Daoy (cell line): ENCODE measurements at places on chromosomes 2 and 18. TPM values are rescaled to one million over a fixed set of nuclear protein-coding genes. Genes with fewer than 3 reads are reported as not detected.

Gene DYNAP
- total RNA-seq = not detected in 2 replicates

DNA sequence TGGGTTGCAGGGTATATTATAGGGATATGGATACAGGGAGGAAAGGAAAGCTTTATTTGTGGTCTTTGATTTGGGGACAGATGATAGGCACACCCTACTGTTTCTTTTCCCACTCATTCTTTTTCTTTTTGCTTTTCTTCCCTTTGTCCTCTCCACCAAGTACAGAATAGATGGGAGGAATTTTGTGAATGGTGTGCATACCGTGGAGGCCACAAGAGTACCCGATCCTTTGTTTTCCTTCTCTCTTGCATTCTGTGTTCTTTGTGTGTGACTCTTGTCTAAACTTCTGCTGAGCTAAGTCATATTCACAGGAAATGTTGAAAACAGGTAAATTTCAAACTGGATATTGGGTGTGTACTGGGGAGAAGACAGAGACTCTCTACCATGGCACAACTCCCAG is 321.4 kb upstream of the SLC8A1 start:
- DNase-seq = no peak

GRCh38 chr2:47354013-47354847 is 48.7 kb upstream of the MSH2 start:
- peak; percentile 90 for DNase-seq

DNA sequence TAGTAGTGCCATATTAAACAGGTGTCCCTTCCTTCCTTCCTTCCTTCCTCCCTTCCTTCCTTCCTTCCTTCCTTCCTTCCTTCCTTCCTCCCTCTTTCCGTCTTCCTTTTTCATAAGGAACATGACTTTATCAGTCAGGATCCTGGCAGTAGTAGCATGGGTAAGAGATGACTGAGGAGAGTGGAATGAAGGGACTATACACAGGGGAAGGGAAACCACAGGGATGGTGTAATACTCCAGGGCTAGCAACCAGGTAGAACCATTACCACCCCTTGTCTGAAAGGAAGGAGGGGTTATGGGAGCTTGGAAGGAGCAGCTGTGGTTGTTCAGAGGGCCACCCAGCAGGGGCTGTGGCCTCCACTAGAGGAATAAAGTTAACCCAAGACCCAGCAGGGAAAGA is 23.2 kb upstream of the KDM3A start:
- DNase-seq = peak; percentile 20

DNA sequence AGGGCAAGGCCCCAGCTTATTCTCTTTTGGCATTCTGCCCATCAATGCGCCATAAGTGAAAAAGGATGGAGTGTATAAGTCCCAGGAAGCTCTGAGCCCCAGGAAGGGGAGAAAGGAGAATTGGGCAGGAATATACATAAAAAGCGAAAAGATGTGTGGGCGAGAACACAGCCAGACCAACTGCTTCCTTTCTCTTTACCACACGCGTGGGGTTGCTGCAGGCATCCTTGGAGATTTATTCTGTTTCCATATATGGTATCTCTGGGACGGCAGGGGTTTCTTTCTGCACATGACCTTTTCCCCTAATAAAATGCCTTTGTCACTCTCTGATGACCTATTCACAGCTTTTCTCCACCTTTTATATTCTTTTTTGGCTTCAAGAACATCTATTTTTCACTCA is 440.5 kb downstream of the NBAS start:
- DNase-seq = no peak

- peak; percentile 88 for DNase-seq
These were observed 29.0 kb upstream of the SLC35F6 start for GRCh38 chr2:26735097-26735496.
